Fibroblast of the conjunctiva (primary cell): ENCODE measurements at places on chromosomes 5 and 9.

GRCh38 chr5:168939156-168939800 is 360.1 kb upstream of the PANK3 start:
- DNase-seq: no peak

- DNase-seq: no peak
Measured at GRCh38 chr5:122412966-122413365, 100.9 kb downstream of the SNCAIP start.

GRCh38 chr5:96745025-96745424 is 62.7 kb downstream of the ERAP1 start:
- DNase-seq: no peak

DNA sequence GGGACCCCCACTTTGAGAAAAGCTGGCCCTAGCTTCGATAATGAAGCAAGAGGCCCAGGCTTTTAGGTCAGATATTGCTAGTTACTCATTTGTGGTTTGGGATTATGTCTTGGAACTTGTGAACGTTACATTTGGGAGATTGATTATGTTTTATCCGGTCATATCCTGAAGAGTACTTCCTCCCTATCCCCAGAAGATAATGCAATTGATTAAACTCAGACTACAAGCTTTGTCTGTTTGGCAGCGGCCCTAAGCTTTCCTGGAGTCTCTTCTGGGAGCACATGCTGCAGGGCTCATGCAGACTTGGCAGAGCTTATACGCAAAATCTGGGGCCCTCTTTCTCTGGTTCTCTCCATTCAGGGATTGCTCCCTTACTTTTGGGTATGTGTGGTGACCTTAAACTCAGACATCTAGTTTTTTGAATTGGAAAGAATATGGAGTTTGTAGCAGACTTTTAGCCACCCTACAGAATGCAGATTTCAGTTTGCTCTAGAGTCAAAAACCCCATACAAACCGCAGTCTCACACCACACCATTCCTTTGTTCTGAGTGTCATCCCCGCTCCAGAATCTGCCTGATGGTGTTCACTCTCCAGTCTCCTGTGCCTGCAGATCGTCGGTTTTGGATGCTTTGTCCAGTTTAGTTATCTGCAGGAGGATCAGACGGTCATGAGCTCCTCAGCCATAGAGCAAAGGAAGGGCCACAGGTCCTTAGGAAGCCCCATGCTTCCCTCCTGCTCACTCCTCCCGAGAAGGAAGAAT is 449.5 kb upstream of the TRPC7 start:
- DNase-seq: no peak

DNA sequence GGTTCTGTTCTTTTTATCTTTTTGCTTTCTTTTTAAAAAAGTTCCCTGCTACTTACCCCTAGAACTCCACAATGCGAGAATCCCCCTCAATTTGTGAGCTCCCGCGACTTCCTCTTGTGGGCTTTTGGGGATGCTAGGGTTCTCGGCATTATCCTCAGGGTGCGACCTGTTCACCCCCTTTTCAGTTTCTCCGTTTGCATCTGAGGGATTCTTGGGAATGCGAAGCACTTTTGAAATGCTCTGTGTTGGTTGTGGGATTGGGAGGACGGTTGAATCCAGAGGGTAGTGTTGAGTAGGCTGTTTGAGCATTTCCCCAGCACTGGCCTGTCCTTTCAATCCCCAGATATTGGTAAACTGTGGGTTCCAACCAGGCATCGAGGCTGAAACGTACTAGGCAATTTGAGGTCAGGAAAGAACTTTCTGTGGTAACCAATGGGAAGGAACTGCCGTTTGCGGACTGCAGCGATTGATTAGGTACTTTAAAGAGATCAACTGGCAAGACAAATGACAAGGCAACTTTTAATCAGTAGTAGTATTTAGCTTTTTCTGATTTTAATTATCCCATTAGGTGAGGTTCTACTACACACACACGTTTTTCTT is 415 bp downstream of the XRCC4 start:
- no peak for DNase-seq

DNA sequence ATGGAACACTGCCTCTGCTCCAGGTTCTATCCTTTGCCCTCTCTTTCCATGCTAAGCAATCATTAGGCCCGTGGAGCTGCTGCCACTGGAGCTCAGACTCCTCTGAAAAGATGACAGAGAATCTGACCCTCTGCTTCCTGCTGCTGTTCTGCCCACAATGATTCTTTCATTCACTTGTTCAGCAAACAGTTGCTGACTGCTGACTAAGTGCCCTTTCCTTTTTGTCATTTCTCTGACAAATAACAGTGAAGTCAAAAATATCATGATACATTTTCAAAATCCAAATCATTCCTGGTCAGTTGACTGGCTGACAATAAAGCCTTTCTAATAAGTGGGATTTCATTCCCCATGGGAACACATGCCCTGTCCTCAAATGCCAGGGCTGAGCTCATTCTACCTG is 110.1 kb downstream of the SIL1 start:
- no peak for DNase-seq

DNA sequence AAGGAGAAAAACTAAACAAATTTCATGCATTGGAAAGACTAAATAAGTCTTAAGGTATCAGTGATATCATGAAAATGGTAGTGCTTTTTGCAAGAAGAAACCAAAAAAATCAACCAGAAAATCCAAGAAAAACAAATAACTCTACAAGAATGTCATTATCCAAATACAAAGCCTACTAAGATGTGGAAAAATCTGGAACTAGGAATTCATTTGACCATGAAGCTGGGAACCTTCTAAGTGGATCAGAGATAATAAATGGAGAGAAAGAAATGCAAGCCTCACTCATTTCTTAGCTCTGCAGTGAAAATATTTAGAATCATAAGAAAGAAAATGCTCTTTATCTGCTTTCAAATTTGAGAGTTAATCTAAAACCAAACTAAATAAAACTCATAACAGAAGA is 51.3 kb downstream of the RASEF start:
- no peak for DNase-seq

DNA sequence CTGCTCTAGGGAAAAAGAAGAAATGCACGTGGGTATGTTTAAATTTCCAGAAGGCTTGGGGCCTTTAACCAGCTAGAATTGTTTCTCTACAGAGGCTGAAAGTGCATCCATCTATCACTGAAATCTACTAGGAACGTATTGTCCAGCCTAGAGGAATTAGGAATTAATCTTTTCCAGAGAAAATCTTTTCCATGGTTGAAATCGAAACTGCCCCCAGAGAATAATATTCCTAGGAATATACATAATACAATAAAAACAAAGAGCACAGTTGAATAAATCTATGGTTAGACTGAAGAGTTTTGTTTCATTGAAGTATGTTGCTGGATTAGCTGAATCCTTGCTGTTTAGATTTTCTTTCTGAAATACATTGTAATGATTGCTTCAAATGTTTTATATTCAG is 378.5 kb downstream of the PLK2 start:
- no peak for DNase-seq

DNA sequence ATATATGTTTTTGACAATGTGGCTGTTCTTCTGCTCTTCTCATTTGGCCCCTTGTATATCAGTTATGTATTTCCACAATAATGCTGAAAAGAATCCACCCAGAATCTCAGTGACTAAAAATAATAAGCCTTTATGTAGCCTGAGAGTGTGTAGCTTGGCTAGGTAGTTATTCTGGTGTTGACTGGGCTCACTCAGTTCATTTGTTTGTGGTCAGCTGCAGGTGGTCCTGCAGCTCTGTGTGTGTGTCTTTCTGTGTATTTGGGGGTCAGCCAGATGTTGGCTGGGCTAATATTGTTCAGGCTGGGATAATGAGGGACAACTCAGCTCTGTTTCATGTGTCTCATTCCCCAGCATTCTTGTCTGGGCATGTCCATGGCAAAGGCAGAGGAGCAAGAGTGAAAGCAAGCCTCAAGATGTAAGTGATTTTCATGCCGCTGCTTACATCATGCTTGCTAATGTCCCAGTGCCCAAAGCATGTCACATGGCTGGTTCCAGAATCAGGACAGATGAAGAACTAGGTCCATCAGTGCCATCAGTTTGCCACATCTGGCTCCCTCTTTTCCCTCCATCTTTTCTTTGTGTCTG is 162.8 kb downstream of the KCTD16 start:
- DNase-seq: no peak

DNA sequence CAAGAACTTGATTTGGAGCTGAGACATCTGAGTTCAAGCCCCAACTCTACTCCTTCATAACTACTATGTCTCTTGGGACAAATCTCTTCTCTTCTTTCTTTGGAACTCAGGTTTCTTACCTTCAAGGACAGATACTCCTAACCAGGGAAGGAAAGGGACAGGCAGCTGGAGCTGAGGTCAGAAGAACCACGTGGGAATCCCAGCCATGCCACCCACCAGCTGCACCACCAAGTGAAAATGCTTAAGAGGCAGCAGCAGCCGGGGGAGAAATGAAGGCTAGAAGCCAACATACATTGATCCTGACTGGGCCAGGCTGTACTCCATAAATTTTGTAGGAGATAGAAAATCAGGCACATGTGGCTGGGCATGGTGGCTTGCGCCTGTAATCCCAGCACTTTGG is 9.6 kb upstream of the OR5C1 start:
- DNase-seq: no peak

GRCh38 chr5:156208271-156208670 is 118.7 kb upstream of the SGCD start:
- no peak for DNase-seq

GRCh38 chr5:10248378-10249260 is 1.1 kb downstream of the ATPSCKMT start:
- no peak for DNase-seq

DNA sequence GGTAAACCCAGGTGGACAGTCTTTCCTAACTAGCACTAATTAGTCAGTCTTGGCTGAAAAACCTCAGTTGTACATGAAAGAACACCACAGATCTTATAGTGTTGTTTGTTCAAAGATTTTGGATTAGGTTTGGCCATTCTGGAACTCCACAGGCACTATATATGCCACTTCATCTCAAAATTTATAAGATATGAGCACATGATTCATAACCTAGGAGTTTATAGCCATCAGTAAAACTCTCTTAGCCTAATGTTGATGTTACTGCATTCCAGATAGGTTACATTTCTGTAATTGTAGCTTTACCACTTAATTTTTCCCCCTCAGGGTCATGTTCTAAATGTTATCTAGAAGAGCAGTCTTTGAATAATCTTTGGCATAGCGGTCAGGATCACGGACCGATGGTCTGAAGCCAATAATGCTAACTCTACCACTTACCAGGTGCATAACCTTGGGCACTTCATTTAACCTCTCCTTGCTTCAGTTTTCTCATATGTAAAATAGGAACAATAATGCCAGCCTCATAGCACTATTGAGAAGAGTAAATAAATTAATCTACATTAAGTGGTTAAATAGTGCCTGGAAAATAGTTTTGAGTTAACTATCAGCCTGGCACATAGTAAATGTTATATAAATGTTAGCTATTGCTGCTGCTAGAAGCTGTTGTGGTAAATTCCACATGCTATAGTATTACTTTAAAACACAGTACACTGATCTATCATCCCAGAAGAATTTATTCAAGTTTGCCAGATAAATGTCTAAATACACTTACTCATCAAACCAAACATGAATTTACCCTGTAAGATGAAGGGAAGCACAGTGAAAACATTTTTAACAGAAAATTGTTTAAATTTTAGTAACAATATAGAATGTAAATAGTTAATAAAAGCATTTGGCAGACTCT is 743.9 kb downstream of the NR2F1-AS1 start:
- DNase-seq: peak; percentile 26
